Activated CD4-positive, alpha-beta T cell treated with anti-CD3 and anti-CD28 coated beads, Interleukin-2, amount 10 ng/mL, durations not matched to agents 24 days and 14 days (primary cell): ENCODE measurements at places on chromosomes 5 and 9.

GRCh38 chr5:163410505-163410904 lies 26.9 kb upstream of the CCNG1 start:
- DNase-seq: no peak

DNA sequence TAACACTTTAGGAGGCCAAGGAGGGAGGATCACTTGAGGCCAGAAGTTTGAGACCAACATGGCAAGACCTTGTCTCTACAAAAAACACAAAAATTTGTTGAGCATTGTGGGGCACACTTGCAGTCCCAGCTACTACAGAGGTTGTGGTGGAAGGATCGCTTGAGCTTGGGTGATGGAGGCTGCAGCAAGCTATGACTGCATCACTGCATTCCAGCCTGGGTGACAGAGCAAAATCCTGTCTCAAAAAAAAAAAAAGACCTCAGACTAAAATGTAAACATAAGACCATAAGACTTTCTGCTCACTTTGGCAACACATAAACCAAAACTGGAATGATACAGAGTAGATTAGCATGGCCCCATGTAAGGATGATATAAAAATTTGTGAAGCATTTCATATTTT lies 24.6 kb upstream of the NANS start:
- no peak for DNase-seq

- peak; percentile 72 for DNase-seq
Observed at GRCh38 chr9:97703437-97704344, 6.6 kb upstream of the XPA start.

- no peak for DNase-seq
Observed at GRCh38 chr9:88387036-88387551, 1.1 kb upstream of the SPIN1 start.

DNA sequence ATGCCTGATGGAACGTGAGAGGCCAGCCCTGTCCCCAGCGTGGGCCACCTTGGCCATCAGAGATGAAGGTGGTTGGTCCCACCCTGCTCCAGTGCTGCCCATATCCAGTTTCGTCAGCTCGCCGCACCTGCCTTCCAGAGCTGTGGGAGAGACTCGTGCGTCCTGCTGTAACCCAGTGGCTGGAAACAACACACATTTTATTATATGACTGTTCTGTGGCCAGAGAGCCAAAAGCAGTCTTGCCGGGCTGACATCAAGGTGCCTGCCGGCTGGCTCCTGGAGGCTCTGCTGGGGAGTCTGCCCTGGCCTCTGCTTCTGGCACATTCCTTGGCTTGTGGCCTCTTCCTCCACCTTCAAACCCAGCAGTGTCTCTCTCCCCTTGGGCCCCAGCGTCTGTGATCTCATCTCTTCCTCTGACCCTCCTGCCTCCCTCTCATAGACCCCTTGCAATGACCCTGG lies 94.7 kb downstream of the RXRA start:
- DNase-seq: no peak

GRCh38 chr9:76580188-76580587 lies 121.2 kb downstream of the GCNT1 start:
- DNase-seq: no peak

- DNase-seq: no peak
Observed at GRCh38 chr9:79014929-79015699, 556.7 kb upstream of the TLE4 start.

- no peak for DNase-seq
Observed at GRCh38 chr5:73996151-73996755, 370.3 kb downstream of the ARHGEF28 start.

DNA sequence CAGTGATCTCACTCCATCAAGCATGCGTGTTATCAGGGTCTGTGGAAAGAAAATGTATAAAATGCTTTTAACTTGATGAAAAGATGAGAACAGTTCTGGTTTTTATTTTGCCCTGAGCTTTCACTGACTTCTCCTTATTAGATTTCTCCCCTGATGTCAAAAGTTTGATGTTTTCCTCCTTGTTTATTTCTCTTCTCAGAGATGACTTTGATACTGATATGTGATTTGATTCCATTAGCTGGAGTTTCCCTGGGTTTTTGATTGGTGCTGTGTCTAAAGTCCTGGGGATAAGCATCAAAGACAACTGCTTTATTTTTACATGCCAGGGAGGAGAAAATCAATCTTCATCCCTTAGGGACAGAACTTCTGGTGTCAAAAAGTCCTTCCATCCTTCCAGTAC lies 510.0 kb downstream of the KCTD16 start:
- DNase-seq: no peak
